ENCODE measurements at places on chromosomes 11 and 22. TPM values are rescaled to one million over a fixed set of nuclear protein-coding genes. Genes with fewer than 3 reads are reported as not detected.

DNA sequence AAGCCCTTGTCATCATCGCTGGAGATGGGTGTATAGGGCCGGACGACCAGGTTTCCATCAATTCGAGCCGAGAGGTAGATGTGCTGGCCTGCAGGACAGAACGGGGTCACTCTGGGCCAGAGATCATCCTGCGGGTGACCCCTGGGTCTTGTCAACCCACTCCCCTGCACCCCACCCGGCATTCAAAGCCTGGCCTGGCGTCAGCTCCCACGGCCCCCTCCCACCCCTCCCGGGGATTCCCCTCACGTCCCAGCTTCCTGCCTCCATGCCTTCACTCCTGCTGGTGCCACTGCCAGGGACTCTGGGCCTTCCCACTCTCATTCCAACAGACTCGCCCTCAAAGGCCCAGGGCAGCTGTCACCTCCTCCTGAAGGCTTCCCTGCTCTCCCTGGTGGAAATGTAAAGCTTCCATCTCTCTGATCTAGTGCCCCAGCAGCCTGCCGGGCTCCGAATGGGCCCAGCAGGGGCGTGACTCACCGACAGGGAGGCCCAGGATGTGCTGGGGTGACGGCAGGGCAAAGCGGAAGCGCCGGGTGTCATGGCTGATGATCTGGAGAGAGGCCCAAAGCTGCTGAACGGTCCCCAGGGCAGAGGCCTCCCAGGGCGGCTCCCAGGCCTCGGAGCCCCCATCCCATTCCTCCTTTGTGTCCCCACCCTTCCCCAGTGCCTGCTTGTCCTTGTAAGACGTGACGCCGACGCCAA lies 9.3 kb downstream of the ATP5MGL start:
- DNase-seq, result peak; percentile 70

Gene CHRDL2
- not detected for total RNA-seq

Gene CACNA1I
- total RNA-seq, result 0.02 TPM

- DNase-seq, result no peak
These were observed 61.6 kb upstream of the NAV2 start for GRCh38 chr11:19651028-19651427.

Gene SORL1
- 1.7 TPM for total RNA-seq

Gene MPST
- 68.4 TPM for total RNA-seq

Gene SLC22A12
- not detected for total RNA-seq

Gene NXPE1
- 0.05 TPM for total RNA-seq

DNA sequence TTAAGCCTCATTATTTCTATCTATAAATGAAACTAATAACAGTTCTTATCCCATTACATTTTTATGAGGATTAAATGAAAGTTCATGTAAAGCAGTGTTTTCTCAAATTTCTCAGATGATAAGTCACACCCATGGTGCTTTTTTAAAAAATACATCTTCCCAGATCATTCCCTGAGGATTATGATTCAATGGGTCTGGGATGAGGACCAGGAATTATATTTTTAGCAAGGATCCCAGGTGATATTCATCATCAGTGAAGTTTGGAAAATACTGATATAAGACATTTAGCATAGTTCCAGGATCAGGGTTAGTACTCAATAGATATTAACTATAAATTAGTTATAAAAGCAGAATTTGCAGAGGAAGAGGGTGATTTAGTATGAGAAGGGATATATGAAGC lies 89.1 kb downstream of the BBOX1 start:
- no peak for DNase-seq

DNA sequence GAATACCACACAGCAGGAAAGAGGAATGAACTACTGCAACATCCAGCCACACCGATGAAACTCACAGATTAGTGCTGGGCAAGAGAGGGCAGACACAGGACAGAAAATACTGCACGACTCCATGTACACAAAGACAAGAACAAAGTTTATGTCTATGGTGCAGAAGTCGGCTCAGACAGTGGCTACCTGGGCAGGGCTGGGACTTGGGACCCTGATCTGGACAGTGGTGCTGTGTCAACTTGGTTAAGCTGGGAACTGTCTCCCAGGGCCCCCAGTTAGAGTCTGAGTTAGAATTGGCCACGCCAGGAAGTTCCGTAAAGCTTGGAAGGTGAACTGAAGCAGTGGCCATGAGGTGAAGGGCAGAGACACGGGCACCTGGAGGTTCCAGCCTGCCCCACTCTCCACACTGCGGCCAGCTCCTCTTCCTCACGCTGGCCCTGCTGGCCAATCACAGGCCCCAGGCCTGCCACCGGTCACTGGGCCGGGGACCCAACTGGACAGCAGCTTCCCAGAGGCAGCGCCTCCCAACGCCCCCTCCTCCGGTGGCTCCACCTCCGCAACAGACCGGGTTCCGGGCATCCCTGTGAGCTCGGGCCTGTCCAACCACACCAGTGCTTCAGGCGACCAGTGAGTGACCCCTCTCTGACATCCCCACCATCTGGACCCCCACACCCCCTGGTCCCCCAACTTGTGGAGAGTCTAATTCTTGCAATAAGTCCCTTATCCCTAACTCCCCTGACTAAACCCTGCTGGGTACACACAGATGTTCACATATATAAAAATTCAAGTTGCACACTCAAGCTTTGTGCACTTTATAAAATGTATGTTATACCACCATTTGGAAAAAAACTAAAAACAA lies 93.7 kb downstream of the MICAL3 start:
- no peak for DNase-seq

GRCh38 chr11:19506816-19507486 lies 205.7 kb upstream of the NAV2 start:
- DNase-seq, result no peak

DNA sequence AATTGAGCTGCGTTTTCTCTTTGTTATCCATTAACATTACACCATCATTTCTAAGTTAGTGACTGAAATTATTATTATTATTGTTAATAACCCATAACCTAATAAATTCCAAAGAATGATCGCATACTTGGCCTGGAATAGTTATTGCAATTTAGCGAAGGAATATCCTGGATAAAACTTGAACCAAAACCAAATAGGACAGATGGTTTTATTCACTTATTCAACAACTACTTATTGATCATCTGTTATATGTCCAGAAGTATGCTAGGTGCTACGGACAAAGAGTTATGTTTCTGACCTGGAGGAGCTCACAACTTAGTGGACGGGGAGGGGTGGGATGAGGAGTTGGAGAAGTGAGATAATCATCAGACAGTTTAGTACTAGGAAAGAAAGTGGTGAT lies 44.8 kb upstream of the ARHGAP20 start:
- DNase-seq, result no peak

Gene CLCF1
- 8.1 TPM for total RNA-seq

GRCh38 chr11:132586801-132587200 lies 945.5 kb downstream of the OPCML start:
- DNase-seq, result no peak

Gene GPR83
- not detected for total RNA-seq

All from A172 (cell line).